ENCODE measurements at places on chromosomes 3 and 15. TPM values are rescaled to one million over a fixed set of nuclear protein-coding genes. Genes with fewer than 3 reads are reported as not detected.

TMEM212 gene
- total RNA-seq = not detected

OSTN gene
- not detected for total RNA-seq

SERPINI2 gene
- not detected for total RNA-seq

STRC gene
- total RNA-seq = 0.87 TPM

GOLGA8G gene
- not detected for total RNA-seq
